NCI-H1417 treated with DMSO at 0.1 percent for 48 hours (cell line): ENCODE measurements at places on chromosomes 12 and 14.

- no peak for DNase-seq
These were observed 159.1 kb downstream of the PHETA1 start for GRCh38 chr12:111209811-111210210.

DNA sequence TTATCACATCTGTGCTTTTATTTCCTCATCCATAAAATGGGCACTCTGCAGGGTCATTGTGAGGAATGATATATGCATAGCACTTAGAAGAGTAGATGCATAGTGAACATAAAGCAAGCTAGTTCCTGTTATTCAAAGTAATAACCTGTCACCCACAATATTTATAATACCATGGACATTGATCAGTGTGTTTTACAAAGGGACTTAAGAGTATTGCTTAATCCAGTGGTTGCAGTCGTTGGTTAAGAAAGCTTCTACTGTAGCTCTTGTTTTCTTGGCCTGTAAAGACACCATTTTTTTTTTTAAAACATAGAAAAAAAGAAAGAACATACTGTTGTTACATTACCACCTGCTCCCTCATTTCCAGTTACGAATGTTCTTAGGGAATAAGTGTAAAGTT is 13.1 kb downstream of the METAP2 start:
- DNase-seq: no peak

DNA sequence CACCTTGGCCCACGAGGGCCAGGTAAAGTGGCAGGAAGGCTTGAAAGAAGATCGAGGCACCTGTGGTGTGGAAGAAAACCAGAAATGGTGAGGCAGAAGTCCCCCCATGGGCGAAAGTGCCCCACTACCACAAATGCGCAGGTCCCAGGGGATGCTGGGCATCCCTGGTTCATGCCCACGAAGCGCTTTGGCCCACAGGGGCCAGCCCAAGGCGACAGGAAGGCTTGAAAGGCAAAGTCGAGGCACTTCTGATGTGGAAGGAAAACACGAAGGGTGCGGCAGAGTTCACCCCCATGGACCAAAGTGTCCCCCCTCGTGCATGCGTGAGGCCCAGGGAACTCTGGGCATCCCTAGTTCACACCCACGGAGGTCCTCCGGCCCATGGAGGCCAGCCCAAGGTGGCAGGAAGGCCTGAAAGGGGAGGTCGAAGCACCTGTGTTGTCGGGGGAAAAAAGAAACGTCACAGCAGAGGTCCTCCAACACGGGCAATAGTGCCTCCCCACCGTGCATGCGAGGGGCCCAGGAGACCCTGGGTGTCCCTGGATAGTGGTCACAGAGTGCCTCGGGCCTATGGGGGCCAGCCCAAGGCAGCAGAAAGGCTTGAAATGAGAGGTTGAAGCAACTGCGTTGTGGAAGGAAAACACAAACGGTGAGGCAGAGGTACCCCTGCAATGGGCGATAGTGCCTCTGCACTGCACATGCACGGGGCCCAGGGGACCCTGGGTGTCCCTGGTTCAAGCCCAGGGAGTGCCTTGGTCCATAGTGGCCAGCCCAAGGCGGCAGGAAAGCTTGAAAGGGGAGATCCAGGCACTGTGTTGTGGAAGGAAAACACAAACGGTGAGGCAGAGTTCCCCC is 373.9 kb downstream of the ALG10 start:
- DNase-seq: no peak

DNA sequence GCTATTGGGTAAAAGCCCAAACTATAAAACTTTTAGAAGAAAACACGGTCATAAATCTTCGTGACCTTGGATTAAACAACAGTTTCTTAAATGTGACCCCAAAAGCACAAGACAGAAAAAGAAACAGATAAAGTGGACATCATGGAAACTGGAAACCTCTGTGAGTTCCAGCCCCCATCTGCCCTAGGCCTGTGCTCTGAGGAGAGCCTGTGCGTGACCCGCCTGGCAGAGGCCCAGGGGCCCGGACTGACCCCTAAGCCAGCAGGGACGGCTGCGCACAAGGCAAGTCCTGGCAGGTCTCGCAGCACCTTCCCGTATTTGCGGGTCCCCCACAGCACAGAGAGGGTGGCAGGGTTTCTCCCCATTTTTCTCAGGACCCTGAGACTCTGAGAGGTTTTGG is 76.0 kb downstream of the CHGA start:
- DNase-seq: no peak

DNA sequence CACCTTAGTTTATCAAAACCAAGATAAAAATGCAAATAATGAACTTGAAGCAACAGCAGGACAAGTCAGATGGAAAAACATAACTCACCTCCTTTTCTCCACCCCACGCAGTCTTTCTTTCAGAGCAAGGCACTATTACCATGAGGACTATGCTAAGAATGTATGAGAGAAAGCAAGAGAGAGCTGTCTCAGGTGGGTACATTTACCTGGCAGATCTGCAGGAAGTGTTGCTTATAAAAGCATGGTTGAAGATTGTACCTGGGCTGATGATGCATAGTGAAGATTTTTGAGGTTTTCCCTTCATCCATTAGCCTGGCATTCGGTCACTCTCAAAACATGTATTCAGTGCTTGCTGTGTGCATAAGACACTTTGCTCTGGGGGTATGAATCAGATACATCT is 68.8 kb upstream of the IFNG-AS1 start:
- DNase-seq: no peak

DNA sequence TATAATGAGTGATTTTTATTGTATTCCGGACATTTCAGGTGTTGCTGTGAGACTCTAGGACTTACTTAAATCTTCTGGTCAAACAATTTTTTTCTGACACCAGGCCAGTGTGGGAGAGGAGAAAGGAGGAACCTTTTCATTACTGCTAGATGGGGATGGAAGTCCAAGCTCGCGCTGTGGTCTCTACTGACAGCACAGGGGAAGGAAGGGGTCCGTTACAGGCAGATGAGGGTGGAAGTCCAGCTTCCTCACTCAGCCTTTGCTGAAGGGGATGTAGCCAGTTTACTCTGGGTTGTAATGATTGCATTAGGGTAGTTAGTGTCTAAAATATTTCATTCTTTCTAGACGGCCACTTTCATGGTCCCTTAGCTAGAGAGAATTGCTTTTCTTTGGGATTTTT is 26.3 kb upstream of the ST8SIA1 start:
- no peak for DNase-seq

DNA sequence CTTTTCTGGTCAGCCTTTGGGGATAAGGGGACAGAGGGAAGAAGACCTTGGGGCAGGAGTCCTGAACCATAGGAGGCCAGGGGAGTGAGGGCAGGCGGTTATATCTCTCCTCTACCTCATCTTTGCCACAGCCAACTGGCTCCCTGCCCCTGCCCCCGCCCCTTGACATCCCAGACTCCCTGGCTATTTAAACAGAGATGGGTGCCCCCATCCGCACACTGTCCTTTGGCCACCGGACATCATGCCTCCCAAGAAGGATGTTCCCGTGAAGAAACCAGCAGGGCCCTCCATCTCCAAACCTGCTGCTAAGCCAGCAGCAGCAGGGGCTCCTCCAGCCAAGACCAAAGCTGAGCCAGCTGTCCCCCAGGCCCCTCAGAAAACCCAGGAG is 1.3 kb downstream of the MYL6B start:
- no peak for DNase-seq

- DNase-seq: no peak
These were observed 50.5 kb downstream of the ATF7 start for GRCh38 chr12:53575502-53576249.
